ENCODE measurements at places on chromosomes 7 and 10.

DNA sequence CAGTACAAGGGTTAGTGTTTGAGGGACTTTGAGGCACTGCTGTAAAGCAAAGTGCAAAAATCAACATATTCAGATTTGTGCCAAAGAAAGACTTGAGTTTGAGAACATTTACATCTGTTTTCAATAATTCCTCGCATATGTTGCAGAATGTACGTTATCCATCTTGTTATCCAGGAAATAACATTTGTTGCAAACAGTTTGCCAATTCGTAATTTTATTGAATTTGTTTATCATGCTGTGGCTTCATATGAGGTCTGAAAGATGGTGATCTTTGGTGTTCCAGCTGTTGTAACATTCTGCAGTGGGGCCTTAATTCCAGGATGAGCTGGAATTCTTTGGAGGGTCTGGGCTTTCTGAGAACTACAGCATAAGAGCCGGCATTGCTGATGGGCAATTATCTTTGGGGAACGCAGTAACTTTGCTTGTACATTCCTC, 396.2 kb downstream of the LRMDA start:
- DNase-seq = no peak

DNA sequence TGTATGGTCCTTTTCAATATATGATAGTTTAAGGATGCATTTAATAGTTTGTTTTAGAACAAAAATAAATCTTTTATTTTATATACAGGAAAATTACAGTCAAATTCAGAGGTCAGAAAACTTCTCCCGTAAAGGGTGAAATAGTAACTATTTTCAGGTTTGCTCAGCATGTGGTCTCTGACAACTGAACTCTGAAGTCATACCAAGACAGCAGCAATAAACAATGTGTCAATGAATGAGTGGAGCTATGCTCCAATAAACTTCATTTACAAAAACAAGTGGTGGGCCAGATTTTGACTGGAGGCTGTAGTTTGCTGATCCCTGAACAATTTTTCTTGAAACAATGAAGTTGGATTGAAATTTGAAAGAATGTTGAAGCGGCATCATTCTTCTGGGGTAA, 123.6 kb downstream of the ZNF248 start:
- no peak for DNase-seq

DNA sequence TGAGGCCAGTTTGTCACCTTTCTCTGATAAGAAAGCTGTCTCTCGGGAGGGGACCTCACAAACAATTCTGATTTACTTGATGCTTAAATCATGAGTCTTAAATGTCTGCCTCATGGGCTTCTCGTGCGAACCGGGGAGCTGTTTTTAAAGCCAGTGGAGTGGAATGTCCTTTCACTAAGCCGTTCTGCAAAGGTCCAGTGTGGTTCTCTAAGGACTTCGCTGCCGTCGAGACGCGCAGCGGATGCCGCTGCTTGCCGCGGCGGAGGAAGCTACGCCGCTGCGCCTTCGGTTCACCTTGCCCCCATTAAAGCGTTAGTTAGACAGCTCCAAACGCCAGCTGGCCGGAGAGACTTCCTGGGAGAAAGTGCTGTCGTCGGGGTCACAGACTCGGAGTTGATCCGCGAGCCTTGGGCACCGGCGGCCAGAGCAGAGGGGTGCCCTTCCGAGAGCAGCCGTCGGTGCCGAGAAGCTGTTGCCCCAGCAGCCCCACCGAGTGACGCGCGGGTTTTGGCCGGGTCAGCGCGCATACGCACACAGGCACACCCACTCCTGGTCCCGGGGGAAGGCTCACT, 1.3 kb upstream of the HMX3 start:
- DNase-seq = no peak

DNA sequence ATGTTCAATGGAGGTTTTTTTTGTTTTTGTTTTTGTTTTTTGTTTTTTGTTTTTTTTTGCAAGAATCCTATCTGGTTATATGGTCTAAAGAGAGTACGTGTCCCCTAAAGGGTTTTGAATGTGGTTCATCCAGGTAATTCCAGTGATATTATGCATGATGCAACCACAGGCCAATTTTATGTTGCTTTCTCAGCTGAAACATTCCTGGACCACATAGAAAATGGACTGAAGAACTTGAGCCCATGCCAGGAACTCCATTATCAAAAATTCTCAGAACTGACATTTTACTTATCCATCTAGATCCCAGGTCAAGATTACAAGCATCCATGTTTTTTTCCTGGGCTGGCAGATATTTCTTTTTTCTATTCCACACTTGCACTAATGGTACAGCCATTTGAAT, 11.5 kb upstream of the MINDY3 start:
- no peak for DNase-seq

- DNase-seq = no peak
These were observed 269.3 kb downstream of the BICC1 start for GRCh38 chr10:58781873-58782488.

- DNase-seq = no peak
These were observed 31.6 kb downstream of the CHAT start for GRCh38 chr10:49645417-49645816.

- DNase-seq = no peak
These were observed 8.6 kb downstream of the SHH start for GRCh38 chr7:155803418-155804376.

GRCh38 chr10:20991526-20991925, 94.4 kb upstream of the NEBL start:
- DNase-seq = no peak

DNA sequence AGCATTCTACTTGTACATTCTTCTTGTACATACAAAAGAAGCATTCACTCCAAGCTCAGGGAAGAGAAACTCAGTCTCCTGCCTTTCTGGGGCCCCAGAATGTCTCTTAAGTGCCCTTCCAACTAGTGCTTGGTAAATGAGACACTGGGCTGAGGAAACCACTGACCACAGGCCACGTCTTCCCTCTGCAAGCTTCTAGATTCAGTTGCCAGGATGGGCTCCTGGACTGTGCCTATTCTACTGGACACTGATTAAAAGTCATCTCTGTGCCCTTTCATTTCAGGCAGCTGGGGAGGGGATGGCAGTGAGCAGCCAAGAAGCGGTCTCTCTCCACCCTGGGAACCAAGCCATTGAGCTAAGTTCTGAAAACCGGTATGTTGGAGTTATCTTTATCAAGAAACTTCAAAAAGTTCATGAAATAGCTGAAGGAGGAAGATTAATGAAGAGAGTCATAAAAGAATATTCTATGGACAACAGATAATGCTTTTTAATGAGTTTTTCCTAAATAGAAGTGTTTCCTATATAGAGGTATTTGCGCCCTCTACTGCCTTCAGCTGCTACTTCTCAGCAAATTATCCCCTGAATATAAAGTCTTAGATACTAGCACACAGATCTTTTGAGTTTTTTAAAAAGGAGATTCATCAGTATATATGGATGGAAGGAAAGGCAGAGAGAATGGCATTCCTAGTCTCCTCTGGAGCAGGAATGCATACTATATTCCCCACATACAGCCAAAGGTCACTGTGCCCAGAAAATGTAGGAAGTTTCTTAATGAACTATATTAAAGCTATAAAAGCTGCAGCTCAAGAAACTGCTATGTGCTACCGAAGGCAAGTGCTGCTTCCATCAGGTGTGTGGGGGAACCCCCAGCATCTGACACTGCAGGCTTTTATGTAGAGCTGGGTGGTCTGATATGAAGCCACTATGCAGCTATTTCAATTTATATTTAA, 8.4 kb upstream of the IFIT1B start:
- no peak for DNase-seq

- DNase-seq = no peak
These were observed 6.9 kb downstream of the ITGB1 start for GRCh38 chr10:32951111-32951510.

DNA sequence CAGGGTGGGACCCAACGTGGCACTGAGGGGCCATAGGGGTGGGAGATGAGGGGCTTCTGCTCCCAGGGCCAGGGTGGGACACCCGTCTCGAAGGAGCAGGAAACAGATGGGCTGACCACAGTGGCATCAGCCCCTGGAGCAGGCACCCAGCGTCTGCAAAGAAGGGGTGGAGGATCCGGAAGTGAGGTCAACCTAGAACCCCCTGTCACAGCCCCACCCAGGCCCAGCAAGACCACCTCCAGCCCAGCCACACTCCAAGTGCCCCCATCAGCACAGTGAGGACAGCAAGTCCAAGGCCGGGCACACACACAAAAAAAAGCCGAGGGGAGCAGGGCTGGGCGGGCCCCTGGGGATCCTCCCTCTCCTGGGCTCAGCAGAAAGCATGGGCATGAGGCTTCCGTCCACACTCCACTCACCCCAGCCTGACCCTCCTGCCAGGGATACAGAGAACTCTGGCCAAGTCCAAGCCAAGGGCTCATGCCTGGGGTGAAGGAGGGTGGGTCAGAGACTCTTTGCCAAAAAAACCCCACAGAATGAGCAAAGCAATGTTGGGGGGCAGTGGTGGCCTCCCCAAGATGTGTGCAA, 111.0 kb downstream of the FOXL3 start:
- no peak for DNase-seq

DNA sequence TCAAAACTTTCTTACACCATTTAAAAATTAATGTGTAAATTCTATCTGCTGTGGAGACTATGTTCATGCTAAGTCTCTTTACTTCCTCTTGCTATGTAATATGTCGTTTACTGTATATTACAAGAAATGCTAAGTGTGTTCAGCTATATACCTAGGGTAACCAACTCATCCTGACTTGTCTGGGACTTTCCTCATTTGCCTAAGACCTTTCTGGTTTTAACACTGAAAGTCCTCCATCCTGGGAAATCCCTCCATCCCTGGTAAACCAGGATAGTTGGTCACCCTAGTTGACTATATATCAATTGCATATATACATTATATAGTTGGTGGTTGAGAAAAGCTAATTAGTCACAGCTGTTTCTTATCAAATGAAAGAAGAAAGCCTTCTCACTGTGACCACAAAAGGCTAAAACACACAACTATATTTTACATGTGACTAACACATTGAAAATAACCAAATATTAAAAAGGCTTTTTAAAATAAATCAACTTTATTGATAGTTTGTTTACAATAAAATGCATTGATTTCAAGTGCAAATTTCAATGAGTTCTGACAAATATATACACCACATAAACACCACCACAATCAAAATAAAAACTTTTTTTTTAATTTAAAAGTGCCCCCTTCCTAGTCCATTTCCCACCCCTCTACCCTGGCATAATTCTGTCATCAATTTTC, 167.7 kb upstream of the INHBA start:
- DNase-seq = no peak

DNA sequence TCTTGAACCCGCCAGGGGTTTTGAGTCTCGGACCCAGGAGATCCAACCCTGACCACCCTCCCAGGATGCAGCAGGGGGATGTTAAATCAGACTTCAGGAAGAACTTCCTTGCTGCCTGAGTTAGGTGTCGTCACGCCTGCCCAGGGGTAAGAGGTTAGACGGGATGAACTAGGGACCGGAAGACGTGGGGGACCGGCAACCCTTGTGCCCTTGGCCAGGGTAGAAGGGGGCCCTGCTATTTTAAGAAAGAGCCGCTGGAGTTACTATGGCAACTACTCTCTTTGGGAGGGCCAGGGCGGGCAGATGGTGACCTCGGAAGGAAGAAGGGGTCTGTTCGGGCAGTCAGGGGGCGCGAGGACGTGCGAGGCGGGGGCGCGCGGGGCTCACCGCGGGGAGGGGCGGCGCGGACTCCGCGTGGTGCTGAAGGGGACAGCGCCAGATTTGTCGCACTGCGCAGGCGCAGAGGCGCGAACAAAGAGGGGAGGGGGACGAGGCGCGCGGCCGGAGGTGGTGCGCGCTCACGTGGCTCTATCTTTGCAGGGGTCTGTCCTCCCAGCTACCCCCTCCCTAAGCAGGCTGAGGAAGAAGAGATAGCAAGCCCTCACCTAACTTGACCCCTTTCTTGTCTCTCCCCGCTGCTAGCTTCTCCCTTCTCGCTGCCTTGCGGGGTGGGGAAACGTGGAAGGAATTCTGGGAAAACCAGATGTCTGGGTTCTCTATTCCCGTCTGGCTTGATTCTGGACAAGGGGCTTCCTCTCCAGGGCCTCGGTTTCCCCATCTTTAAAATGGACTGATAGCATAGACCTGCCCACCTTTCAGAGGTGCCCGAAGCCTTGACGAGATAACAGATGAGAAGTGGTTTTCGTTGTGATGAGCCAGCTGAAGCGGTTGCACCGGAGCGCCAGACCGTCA, 940 bp upstream of the PSD start:
- DNase-seq = no peak

DNA sequence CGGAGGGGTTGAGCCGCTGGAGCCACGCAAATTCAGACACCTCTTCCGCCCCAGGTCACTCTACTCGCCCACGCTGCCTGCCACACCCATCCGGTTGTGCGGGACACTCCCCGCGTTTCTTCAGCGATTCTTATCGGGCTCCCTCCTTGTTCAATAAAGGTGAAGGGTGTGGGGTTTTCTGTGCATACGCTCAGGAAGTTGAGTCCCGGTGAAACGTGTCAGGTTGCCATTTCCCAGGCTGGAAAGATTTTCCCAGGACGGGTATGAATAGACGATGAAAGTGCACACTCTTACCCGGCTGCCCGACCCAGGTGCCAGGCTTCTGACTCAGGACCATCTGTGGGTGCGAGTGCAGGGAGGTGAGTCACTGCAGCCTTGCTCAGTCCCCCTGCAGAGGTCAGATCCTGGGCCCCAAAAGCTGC, 22.0 kb downstream of the KLF6 start:
- DNase-seq = no peak

DNA sequence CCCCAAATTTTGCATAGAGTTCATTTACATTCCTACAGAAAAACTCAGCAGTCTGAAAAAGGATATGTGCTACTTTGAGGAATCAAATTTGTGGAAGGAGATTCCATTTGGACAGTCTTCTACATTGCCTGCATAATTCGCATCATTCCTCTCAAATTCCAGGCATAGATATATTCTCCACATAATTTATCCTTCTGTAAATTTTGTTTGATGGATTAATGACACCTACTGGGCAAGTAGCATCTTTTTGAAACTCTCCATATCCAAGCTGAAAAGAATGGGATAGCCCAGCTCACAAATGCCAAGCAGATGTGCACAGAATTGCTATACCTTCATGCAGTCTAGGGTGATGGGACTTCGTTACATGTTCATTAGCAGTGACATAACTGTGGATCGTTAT, 515.3 kb downstream of the AUTS2 start:
- no peak for DNase-seq

DNA sequence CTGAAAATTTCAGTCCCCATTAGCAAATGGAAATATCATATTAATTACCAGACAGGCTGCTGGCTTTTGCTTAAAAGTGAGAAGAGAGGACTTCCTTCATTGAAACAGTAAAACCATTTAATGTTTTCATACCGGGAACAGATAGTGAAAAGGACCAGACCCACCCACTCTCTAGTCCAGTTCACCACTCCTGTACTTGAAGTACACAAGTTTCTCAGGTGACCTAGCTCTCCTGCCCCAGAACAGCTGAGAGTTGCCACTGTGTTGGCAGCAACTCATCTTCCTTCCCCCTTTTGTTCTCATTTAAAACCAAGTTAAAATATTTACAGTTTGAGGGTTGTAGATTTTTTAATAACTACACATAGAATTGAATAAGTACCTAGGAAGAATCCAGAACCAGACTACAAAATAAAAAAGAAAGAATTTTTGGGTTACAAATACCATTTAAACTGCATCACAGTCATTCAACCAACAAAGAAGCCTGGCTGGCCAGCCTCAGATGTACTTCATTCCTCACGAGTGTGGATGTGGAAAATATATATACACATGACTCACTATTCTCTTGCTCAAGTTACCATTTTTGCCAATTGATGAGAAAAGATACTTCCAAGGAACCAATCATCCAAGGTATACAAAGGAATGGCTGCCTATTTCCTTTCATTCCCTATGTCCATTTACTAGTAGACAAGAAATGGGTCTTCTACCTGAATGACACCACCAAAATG, 68.1 kb downstream of the VPS41 start:
- DNase-seq = no peak

Measured in stimulated activated CD8-positive, alpha-beta memory T cell treated with anti-CD3 and anti-CD28 coated beads, Interleukin-2, amount 100 ng/mL, for 1 hour (primary cell).